ENCODE measurements at places on chromosomes 7 and 10. TPM values are rescaled to one million over a fixed set of nuclear protein-coding genes. Genes with fewer than 3 reads are reported as not detected.

The FAM221A gene
- polyA plus RNA-seq: 20.4 TPM

The PRKAR2B gene
- polyA plus RNA-seq: 11.2 TPM

DNA sequence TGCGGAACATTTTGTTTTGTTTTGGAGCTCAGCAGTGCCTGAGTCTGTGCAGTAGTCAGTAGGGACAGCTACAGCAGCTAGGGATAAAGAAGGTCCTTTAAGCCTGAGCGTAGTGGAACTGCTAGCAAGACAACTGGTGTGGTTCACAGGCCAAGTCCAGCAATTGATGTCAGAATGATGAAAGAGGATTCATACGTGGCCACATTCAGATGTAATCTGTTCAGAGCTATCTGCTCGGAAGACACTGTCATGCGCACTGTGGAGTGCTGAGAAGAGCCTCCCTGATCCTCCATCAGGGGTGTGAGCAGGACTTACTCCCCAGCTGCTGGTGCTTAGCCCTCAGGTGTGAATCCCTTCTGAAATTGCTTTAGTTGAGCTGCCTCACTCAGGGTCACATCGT, 79.6 kb upstream of the ANKRD1 start:
- DNase-seq: no peak

- peak; percentile 46 for DNase-seq
Observed at GRCh38 chr10:11782793-11783557, 40.2 kb upstream of the PROSER2 start.
